Testis (tissue), 5 donors: ENCODE measurements at places on chromosomes 7 and 10. TPM values are rescaled to one million over a fixed set of nuclear protein-coding genes. Genes with fewer than 3 reads are reported as not detected.

The NUTM2B gene
- total RNA-seq, result 11.0 TPM

The NYAP1 gene
- 24.7 TPM for total RNA-seq

- no peak overlapping the region for H3K27ac ChIP-seq
- no peak for DNase-seq
- H3K4me3 ChIP-seq, result no peak overlapping the region
- H3K27me3 ChIP-seq, result no peaks in the 10 kb centered on the region
- H3K36me3 ChIP-seq, result no peaks in the 10 kb centered on the region
- no peaks in the 10 kb centered on the region for H3K4me1 ChIP-seq
Measured at GRCh38 chr10:101624526-101625102, 36.5 kb downstream of the DPCD start.

DNA sequence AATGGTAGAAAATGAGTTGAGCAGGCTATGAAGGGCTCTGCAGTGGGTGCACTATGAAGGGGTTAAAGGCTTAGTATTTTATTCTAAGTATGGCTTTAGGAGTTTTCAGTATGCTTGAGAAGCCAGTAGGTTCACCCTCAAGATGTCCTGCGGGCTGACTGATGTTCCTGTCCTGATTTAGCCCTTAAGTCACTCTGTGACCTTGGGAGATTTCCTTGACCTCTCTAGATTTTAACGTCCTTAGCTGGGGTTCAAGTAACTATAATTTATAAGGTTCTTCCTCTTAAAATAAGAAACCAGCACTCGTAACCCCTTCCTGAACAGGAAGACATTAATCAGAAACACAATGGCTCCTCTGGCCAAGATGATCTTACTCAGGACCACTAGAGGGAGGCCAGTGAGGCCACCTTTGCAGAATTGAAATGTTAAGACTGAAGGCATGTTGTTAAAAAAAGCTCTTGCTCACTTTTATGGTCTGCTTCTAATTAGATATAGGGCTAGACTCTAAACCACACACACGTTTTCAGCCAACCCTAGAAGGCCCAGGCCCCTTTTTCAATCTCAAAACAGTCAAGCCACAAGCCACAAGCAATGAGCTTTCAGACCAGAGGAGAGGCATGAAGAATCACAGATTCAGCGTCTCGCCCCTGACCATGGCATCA is 41.9 kb downstream of the CDK1 start:
- no peak for DNase-seq
- H3K27ac ChIP-seq, result no peak overlapping the region
- no peaks in the 10 kb centered on the region for H3K27me3 ChIP-seq
- no peak overlapping the region for H3K4me3 ChIP-seq
- no peaks in the 10 kb centered on the region for H3K36me3 ChIP-seq
- peaks cover 7% of the 10 kb centered on the region for H3K4me1 ChIP-seq

DNA sequence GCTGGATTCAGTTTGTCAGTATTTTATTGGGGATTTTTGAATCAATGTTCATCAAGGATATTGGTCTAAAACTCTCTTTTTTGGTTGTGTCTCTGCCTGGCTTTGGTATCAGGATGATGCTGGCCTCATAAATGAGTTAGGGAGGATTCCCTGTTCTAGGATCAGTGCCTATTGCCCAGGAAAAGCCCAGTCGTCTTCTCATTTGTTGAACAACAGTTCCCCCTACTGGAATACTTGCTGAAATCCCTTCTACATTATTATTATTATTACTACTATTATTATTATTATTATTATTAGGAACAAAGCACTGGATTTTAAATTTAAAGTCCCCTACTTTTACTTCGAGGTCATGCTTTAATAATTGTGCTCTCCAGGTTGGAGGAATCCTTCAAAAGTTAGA is 528.9 kb downstream of the MAGI2 start:
- H3K27ac ChIP-seq, result no peak overlapping the region
- no peak overlapping the region for H3K4me3 ChIP-seq
- no peaks in the 10 kb centered on the region for H3K36me3 ChIP-seq
- H3K27me3 ChIP-seq, result no peaks in the 10 kb centered on the region

DNA sequence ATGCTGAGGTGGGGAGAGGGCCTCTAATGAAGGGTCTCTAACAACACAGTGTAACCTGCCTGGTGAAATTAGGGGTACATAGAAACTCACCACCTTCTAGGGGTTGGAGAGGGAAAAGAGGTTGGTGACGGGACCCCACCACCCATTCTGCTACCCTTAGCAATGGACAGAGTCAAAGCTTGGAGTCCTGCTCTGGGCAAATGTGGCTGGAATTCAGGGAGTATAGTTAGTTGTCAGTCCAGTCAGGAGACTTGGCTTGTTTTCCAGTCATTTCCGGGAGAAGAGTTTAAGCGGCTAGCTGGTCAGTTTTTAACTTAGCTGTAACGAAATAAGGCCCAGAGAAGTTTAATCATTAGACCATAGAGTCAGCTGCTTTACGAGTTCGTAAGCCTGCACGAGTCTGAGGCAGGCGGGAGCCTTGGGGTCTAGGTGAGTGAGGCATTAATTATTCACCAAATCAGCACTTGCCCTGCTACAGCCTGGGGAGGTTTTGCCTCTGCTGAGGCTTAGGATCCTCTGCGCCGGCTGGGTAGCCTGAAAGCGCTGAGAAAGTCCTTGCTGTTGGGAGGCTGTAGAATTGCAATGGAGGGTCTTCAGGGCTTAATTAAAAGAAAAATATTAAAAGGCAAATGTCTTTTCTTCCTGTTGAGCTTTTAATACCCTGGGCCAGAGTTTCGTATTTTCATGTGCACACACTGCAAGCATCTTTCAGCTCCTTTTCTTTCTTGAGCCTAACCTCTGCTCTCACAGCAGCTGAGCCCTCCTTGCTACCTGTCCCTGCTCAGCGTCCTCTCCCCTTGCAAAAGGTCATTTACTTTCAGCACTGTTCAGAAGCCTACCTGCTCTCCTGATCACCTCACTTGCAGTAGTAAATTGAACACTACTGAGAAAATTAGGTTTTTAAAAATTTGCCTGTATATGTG is 1.5 kb upstream of the LAMB1 start:
- peaks cover 3% of the 10 kb centered on the region for H3K4me1 ChIP-seq
- no peak for DNase-seq
- no peaks in the 10 kb centered on the region for H3K27me3 ChIP-seq
- H3K4me3 ChIP-seq, result no peak overlapping the region
- H3K27ac ChIP-seq, result peak overlapping the region; percentile 30

GRCh38 chr10:45592926-45593325 is 79.6 kb downstream of the ZFAND4 start:
- H3K36me3 ChIP-seq, result no peaks in the 10 kb centered on the region
- peaks cover 9% of the 10 kb centered on the region for H3K4me1 ChIP-seq
- no peak overlapping the region for H3K4me3 ChIP-seq
- DNase-seq, result no peak
- no peaks in the 10 kb centered on the region for H3K27me3 ChIP-seq

DNA sequence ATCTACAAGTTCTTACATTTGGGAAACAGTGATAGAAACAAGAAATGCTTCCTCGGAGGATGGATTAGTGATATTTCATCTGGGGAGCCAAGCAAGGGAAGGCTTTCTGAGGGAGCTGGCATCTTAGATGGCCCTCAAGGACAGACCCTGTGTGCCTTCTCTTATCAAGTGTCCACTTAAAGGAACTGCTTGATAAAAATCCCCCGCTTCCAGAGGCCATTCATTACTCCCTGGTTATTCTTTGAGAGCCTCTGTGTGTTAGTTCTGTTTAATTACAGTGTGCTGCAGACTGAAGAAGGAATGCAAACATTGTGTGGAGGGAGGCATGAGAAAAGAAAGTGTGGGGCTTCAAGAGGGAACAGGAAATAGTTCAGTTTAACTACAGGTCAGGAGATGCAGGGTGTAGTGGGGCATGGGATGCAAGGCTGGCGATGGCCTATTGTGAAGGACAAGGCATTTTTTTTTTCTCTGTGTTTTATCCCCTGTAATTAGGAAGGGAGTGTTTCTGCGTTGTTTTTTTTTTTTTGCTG is 145.4 kb downstream of the SNX10 start:
- peak; percentile 28 for DNase-seq
- H3K27me3 ChIP-seq, result no peaks in the 10 kb centered on the region
- peaks cover 4% of the 10 kb centered on the region for H3K4me1 ChIP-seq
- H3K36me3 ChIP-seq, result no peaks in the 10 kb centered on the region
- H3K4me3 ChIP-seq, result no peak overlapping the region
- no peak overlapping the region for H3K27ac ChIP-seq

DNA sequence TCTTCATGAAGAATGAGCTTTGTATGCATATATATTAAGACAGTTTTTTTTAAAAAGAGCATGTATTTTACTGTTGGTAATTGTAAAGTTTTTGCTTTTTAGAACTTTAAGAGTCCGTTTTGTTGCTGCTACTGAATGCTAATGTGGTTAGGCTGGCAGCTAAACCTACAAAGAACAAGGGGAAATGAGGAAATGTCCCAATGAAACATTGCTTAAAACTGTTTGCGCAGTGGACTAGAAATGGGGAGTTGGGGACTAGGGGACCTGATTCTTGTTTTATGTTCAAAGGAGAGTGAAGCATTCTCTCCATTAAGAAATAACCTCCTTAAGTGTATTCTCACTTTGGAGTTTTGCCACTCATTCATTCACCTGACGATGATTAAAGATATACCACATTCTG is 5.7 kb downstream of the NRF1 start:
- no peaks in the 10 kb centered on the region for H3K27me3 ChIP-seq
- no peak overlapping the region for H3K27ac ChIP-seq
- peaks cover 15% of the 10 kb centered on the region for H3K4me1 ChIP-seq
- DNase-seq, result no peak
- no peak overlapping the region for H3K4me3 ChIP-seq
- H3K36me3 ChIP-seq, result no peaks in the 10 kb centered on the region

DNA sequence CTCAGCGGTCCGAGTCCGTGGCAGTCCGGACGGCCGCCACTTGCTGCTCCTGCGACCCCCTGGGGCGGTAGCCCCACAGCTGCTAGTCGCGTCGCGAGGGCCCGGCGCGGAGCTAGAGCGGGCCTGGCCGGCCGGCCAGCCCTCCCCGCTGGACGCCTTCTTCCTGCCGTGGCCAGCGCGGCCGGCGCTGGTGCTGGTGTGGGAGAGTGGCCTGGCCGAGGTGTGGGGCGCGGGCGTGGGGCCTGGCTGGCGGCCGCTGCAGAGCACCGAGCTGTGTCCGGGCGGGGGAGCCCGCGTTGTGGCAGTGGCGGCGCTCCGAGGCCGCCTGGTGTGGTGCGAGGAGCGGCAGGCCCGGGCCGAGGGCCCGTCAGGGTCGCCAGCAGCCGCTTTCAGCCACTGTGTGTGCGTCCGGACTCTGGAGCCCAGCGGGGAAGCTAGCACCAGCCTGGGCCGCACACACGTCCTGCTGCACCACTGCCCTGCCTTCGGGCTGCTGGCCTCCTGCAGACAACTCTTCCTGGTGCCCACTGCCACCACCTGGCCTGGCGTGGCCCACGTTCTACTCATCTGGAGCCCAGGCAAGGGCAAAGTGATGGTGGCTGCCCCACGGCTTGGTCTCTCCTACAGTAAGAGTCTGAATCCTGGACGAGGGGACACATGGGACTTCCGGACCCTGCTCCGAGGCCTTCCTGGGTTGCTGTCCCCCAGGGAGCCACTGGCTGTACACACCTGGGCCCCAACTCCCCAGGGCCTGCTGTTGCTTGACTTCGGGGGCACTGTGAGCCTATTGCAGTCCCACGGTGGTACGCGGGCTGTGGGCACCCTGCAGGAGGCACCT is 631 bp downstream of the HPS6 start:
- H3K4me1 ChIP-seq, result peaks cover 10% of the 10 kb centered on the region
- H3K27me3 ChIP-seq, result no peaks in the 10 kb centered on the region
- H3K27ac ChIP-seq, result peak overlapping the region; percentile 90
- DNase-seq, result no peak
- H3K36me3 ChIP-seq, result no peaks in the 10 kb centered on the region

DNA sequence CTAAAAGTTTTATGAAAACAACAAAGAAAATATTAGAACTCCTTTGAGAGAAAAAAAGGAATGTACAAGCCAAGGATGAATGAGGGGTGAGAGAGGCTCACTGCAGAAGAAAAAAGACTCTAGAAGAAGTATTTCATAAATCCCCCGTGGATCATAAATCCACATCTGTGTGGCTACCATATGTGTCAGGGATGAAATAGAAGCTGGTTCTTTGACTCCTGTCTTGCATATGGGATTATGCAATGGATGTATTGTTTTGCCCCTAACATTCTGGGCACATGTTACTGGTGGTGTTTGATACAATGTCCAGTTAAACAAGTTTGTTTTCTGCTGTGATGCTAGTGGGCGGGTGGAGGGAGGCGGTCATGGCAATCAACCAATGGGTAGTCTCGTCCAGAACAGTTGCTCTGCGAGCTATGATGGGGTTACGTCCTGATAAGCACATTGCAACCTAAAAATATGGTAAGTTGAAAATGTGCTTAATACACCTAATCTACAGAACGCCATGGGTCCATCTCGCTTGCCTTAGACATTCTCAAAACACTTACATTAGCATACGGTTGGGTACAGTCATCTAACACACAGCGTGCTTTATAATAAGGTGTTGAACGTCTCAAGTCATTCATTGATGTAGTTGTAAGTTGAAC is 34.1 kb upstream of the PITRM1 start:
- DNase-seq, result no peak
- no peak overlapping the region for H3K4me3 ChIP-seq
- no peaks in the 10 kb centered on the region for H3K36me3 ChIP-seq
